ENCODE measurements at places on chromosomes 5 and 9. TPM values are rescaled to one million over a fixed set of nuclear protein-coding genes. Genes with fewer than 3 reads are reported as not detected.

DNA sequence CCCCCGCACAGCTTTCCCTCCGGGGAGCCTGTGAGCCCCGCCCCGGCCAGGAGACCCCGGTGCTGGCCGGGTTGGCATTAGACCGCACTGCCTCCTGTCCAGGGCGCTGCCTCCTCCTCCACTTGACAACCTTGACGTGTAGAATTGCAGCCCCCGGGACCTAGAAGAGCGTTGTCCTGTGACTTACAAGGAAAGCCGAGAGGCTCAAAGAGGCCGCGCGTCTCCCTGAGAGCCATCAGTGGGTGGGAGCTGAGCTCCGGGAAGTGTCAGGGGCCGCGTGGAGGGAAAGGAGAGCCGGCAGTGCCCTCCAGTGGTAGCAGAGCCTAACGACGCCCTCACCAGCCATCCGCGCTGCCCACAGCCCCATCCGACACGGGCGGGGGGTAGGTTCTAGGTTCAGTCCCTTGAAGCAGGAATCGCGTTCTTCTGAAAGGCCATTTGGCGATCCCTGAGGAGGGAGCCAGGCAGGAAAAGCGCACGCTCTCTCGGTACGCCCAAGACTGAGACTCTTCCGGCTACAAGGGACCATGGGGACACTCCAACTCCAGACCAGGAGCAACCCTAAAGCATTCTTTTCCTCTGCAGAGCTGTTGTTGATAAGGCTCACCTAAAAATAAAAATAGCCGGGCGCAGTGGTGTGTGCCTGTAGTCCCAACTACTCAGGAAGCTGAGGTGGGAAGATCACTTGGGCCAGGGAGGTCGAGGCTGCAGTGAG lies 40.6 kb upstream of the SAP30L start:
- peak; percentile 83 for DNase-seq

DNA sequence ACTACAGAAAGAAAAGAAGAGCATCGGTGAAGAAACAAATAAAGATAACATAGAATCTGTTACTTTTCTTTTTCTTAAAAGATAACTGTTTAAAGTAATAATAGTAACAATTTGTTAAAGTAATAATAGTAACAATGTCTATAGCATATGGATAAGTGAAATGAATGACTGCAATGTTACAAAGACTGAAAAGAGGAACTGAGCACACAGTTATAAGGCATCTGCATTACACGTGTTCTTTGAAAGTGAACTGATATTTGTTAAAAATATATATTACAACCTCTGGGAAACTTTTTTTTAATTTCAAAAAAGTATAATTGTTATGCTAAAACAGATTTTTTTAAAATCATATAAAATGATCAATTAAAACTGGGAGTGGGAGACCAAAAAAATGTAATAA lies 88.4 kb upstream of the FST start:
- DNase-seq = no peak

Gene CAMK4
- total RNA-seq = 2.5 TPM

Gene C1QTNF3
- total RNA-seq = 9.3 TPM

- no peak for DNase-seq
Observed at GRCh38 chr9:14189578-14189977, 124.4 kb downstream of the NFIB start.

DNA sequence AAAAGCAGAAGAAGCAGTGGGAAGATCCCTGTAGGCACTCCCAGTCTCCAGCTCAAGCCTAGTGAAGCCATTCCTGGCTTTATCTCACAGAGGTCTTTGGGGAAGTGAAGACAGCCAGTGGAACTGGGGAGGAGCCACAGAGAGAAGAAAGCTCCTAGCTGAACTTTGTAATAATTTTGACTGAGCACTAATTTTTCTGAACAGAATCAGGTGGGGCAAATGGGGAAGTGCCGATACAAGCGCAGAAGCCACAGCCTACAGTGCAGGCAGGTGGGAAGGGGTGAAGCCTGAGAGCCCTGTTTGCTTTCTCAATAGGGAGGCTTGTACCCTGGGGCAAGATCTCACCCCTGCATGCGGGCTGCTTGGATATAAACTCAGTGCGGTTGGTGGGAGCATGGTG lies 48.4 kb upstream of the SNAPC3 start:
- no peak for DNase-seq

Gene EPB41L4A
- total RNA-seq = 44.2 TPM

GRCh38 chr9:133953976-133954709 lies 38.0 kb downstream of the VAV2 start:
- DNase-seq = peak; percentile 93

GRCh38 chr9:112664531-112664930 lies 53.4 kb downstream of the INIP start:
- no peak for DNase-seq

GRCh38 chr9:110605565-110605964 lies 26.0 kb upstream of the SVEP1 start:
- no peak for DNase-seq

GRCh38 chr9:73680831-73681230 lies 529.2 kb downstream of the ANXA1 start:
- no peak for DNase-seq

DNA sequence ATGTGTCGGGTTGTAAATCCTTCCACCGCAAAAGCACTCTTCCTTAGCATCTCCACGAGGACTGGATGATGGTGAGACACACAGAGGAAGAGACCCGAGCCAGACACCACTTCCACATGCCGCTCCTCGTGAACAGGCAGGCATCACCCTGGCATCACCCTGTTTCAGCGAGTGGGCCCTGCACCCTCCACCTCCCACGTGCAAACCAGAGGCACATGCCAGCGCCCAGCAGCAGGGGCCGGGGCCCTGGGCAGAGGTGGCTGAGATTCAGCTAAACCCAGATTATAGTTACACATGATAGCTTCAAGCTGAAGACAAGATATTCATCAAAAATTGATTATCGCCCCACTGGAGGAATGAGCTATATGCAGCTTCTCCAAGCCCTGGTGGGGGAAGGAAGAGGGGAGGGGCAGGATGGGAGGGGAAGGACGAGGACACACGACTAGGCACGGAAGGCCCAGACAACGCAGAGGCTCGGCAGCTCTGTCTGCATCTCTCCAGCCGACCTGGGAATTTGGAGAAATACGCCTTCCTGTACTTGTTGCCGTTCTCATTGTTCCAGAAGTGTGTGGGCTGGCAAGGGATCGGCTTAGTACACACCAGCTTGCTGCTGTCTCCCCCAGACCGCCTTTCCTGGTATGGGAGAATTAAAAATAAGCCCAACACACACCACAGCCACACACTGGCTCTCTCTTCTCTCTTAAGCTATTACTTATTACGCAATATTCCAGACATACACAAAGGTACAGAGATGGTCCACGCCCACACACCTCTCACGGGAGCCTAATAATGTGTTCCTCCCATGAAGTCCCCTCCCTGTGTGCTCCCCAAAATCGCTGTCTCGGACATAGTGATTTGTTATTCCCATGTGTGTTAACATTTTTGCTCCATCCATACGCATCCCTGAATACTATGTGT lies 50.4 kb upstream of the ZNF354A start:
- DNase-seq = no peak

DNA sequence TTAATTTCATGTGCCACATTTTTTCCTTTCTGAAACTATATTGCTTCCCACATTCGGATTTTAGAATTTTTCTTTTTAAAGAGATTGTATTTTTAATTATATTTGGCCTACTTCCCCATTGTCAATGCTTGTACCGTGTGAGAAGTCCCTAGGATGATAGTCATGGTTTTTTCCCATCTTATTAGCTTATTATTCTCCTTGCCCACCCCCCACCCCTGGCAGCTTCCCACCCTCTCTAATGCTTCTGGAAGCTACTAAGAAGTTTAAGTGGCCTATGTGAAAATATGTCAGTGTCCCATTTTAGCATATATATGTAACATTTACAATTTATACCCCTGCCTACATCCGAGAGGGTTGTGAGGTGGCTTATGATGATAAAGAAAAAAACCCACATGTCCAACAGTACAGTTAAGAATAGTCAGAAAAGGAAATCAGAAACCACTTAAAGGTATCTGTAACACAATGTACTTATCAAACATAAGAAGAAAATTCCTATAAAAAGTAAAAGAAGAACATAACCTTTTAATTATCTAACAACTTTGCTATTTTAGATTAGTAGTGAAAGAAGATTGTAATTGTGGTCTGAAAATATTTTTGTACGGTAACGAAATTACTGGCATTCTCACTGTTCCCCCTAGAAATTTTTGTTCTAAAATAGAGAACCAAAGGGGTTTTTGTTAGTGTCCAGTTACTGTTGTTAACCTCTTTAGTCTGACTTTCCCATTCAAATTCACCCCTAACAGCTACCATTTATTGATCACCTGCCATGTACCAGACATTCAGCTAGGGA lies 62.1 kb downstream of the SLC44A1 start:
- no peak for DNase-seq

DNA sequence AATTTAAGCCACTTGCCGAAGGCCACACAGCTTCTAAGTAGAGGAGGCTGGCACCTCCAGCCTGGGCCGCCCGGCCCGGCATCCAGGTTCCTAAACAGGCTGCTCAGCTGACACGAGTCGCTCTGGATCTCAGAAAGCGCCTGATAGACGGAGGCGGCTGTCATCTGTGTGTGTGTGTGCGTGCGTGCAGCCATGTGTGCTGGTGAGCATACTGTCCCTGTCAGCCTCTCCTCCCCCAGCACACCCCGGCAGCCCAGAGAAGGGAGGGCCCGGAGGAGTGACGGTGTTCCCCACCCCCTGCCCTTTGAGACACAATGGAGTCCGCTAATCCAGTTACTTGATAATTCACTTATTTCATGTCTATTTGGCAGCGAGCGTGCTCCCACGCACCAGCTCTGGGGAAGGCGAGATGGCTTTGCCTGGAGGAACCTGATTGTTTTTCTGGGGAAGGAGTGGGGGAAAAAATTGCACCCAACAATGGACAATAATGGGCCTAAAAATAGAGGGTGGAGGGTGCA lies 20.0 kb downstream of the NTNG2 start:
- no peak for DNase-seq

- DNase-seq = no peak
Observed at GRCh38 chr5:74116266-74116665, 490.3 kb downstream of the ARHGEF28 start.

- no peak for DNase-seq
Observed at GRCh38 chr5:7330256-7330655, 65.7 kb upstream of the ADCY2 start.

Gene CD180
- 0.20 TPM for total RNA-seq

DNA sequence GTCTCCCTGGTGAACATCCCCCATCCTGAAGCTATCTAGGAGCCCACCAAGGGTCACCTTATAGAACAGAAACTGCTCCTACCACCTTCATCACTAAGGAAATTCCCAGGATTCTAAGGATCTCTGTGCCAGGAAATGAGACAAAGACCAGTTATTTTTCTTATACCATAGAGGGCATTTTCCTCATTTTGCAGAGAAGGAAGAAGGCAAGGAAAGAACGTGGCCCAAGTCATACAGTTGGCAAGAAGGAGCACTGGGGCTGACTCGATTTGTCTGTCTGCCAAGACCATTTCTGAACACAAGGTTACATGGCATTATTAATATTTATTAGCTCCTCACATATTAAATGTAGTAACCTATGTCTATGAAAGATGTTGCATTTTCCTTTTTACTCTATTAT lies 49.6 kb upstream of the TNFSF15 start:
- DNase-seq = no peak

GRCh38 chr5:146796911-146797310 lies 81.6 kb downstream of the PPP2R2B start:
- no peak for DNase-seq

Gene ABITRAM
- 42.9 TPM for total RNA-seq

Gene IL4
- total RNA-seq = not detected

DNA sequence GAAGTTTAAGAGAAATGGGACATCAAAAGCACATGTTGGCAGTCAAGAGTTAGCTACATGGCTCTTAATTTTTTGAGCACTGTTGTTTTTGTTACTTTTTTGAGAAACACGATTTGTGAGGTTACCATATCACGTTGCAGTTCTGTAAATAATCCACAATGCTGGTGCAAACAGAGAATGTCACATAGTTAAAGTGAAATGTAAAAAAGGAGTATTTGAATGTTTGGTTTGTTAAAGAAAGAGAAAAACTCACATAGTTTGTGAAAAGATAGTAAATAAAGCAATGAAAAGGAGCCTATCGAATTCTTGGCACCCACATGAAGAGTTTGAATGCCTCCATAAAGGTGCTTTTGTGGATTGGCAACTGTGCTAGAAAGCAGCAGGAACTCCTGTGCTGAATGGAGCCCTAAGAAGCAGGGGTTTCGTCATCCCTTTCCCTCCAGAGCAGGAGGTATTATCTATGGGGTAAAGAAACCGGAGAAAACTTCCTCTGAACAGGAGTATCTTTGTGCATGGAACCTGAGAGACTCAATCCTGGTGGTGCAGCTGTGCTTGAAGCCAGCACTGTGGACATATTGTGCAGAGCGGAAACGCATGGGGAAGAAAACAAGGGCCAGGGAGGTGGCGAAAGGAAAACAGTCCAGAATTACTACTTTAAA lies 148.5 kb upstream of the OTULINL start:
- DNase-seq = peak; percentile 26

DNA sequence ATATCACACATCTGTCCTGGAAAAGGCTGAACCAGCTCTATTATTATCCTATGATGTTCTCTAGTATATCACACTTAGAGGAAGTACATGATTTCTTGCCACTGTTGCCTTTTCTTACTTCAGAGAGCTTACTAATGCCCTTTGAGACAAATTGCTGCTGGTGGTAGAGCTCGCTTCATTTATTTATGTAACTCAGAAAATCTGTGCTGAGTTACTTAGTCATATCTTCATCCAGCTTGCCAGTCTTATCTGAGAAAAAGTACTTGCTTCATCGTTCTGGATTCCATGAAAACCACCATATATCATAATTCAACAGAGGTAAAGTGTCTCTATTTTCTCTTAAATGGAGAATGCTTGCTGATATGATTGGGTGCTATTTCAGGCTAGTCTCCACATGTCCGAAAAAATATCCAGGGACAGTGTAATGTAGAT lies 26.6 kb downstream of the PTPDC1 start:
- no peak for DNase-seq

DNA sequence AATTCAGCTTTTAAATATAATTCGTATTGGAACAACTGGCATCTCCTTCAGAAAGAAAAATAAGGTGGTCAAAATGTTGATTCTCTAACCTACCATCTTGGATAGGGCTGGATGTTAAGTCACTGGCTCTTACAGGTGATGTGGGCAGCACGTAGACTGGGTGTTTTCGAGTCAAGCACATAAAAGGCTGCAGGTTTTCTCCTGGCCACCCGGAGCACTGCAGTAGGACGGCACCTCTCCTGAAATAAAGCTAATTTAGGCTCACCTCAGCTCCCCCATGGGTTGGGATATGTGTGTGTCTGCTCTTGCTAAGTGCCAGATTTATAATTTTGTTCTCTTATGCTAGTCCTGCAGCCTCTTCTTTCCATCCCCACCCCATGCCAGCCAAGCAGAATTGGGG lies 80.3 kb downstream of the IQGAP2 start:
- no peak for DNase-seq

DNA sequence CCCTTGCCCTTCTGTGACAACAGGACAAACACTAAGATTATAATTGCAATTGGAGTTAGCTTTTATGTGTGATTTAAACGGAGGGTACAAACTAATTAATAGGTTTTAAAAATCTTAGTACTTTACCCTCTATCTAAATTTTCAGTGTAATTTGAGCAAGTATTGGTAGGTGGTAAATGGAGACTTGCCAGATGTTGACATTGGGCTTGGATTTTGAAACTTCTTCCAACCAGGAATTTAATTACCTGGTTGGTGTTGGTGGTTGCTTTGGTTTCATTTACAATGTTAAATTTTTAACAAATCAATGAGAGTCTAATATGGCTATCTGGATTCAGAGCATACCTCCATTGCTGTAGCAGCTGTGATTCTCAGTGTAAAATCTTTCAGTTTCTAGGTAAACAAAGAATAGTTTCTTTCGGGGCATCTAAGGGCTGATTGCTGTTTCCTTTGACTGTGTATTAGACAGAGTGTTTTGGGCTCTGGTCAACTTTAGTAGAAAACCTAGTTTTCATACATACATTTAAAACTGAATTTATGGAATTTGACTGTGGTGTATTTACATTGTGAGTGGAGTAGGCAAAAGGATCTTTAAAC lies 1.9 kb downstream of the DAPK1 start:
- no peak for DNase-seq
